ENCODE measurements at places on chromosomes 16 and 17.

DNA sequence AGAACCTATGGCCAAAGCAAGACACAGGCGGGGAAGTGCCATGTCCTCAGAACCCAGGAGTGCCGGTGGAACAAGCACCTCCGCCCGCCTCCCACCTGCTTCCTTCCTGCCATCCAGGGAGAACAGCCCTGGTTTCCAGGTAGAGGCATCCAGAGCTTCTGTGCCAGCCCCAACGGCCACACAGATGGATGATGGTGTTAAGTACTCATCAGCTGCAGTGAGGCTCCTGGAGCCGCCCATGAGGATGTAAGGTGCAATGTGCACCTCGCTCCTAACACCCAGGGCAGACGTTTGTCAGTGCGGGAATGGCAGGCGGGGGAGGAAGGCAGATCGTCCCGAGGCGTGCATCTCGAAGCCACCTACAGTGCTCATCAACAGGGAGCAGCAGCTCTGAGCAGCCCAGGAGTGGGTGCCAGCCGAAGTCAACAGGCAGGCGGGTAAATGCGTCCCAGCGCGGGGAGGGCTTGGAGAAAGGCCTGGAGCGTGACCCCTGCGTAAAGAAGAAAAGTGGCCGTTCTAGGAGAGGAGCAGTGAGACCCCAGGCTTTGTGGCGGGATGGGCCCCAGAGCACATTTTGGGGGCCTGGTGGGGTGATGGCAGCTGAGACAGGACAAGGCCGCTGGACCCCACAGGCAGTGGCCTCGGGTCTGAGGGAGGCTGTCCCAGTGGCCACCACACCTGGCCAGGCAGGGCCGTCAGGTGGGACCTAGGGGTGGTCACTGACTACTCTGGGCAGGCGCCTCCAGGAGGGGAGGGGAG, 46.1 kb upstream of the ACSF3 start:
- DNase-seq = no peak

GRCh38 chr16:69542974-69543373, 22.8 kb upstream of the NFAT5 start:
- DNase-seq = no peak

DNA sequence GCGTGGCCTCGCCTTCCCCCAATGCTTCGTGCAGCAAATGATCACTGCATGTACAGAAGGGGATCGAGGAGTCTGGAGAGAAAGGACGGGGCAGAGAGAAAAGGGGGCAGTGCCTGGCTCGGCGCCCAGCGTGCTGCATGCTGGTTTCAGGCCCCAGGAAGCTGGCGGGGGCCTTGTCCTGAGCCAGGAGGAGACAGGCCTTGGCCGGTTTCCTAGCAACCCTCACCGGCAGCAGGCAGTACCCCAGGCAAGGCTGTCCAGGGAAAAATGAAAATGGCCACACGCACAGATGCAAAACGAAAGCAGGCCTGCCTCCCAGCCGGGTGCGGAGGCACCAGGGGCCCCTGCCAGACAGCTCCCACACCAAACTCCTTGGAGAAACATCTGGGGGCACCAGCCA, 126.3 kb downstream of the ZFHX3 start:
- DNase-seq = no peak

GRCh38 chr16:89315791-89316581, 98.5 kb downstream of the ZNF778 start:
- DNase-seq = peak; percentile 38

DNA sequence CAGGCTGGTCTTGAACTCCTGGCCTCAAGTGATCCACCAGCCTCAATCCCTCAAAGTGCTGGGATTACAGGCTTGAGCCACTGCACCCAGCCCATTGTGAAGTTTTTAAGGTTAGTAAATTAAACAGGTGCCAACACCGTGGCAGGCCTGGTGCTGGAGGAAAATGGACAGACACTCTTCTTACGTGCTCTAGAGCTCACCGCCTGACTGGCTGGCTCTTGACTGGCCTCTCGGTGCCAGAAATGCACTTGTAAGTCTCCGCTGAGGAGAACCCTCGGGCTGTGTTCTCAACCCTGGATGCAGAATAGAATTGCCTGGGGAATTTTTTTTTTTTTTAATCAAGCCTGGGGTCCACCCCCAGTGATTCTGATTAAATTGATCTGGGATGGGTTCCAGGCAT, 10.3 kb upstream of the HAS3 start:
- no peak for DNase-seq

Data from stimulated activated CD4-positive, alpha-beta T cell treated with anti-CD3 and anti-CD28 coated beads, Interleukin-15, amount 100 ng/mL, for 1 hour (primary cell).